ENCODE measurements at places on chromosomes 7 and 10. TPM values are rescaled to one million over a fixed set of nuclear protein-coding genes. Genes with fewer than 3 reads are reported as not detected.

GRCh38 chr10:132691711-132692153, 94.2 kb downstream of the NKX6-2 start:
- no peak for DNase-seq

DNA sequence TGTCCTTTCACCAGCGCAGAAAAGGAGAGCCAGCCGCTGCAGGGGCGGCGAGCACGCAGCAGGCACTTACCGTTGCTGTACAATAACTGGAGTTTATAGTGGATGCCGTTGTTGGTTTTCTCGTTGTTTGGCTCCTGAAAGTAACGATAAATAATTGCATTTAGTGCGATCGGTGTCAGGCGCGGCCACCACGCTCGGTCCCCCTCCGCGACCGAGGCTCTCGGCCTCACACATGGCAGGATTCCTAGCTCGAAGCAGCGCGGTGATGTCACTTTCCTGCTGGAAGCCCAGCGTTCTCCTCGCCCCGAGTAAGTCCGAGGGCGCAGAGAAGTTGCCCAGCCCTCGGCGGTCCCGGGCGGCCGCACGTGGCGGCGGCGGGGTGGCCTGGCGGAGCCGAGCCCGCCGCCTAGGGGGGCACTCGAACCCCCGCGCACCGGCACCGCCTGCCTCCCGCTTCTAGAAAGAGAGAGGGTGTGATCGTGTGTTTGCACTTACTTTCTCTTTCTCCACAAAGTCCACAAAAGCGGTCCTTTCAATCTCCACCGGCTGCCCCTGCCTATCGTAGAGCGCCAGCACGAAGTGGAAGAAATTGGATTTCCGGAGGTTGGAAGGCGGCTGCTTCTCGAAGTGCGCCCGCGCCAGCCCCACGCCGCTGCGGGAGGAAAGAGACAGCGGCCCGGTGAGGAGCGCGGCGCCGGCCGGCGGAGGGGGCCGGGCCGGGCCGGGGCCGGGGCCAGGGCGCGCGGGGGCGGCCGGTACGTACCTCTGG, 1.0 kb downstream of the EBF3 start:
- DNase-seq: no peak

DNA sequence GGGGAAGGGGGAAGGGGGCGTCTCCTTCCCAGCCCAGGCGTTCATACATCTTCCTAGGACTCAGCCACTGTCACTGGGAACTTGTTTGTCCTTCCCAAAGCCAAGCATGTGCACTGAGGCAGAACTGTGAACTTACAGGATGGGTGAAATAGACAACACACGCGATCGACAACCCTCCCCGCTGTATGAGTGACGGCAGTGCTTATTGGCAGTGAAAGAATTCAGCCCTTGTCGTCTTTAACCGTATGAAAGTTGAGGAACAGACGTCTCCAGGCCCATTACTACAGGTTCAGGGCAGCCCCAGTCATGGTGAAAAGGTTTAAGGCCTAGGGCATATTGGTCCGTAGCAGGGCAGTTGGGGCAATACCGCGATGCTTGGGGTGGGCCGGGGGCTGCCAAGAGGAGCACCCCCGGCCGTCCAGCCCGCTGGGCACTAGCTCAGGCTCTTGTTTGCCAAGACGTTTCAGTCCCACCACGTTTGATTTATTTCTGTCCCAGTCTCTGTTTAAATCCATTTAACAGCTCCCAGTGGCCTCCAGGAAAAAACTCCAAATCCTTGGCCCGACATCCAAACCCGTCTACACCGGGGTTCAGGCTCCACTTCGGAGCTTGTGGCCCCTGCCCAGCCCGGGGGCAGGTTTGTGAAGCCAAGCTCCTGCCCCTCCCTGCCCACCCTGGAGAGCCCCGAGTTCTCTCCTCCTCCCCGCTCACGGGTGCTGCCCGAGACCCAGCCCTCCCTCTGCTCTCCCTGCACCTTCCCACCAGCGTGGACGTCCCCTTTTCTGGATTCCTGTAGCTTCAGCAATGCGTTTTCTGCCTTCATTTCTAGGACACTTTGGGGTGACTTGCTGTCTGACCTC, 159.8 kb downstream of the DNAJB6 start:
- no peak for DNase-seq

PON3 gene
- not detected for total RNA-seq

DNA sequence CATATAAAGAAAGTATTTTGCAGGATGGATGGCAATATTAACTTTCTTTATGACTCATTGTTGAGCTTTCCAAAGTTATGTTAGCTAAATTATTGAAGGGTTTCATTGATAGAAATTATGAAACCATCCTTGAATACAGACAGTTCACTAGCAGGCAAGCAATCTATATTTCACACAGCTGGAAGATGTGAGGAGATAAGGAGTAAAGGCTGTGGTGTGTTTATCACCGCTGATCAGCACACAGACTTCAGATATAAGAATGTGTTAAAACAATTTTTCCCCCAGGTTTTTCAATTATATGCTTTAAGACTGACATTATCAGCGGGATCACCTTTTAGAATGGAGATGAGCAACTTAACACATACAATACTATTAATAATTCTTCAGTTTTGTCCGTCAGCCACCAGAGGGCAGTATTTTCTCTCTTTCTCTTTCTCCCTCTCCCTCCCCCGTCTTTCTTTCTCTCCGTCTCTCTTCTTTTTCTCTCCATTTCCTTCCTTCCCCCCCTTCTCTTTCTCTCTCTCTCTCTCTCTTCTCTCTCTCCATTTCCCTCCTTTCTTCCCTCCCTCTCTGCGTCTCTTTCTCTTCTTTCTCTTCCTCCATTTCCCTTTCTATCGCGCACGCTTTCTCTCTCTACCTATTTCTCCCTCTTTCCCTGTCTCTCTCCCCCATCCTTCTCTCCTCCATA, 62.9 kb upstream of the FAM171A1 start:
- peak; percentile 63 for DNase-seq

DNA sequence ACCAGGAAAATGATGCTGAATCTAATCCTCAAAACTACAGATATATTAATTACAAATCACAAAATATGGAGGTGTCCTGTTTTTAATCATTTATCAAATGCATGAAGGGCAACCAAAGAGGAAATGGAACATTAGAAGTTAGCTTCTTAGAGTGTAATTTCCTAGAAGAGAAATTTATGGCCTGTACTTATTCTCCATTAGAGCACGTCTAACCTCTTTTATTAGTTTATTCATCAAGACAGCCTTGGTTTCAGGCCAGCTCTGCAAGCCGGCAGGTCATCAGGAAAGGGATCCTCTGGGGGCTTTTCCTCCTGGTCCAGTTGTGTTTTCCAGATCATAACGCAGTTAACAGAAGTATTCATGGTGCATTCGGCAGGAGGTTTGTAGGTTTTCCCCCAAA, 517.6 kb downstream of the KCNMA1 start:
- no peak for DNase-seq

ZNF212 gene
- total RNA-seq: 6.8 TPM

NRG3 gene
- 4.6 TPM for total RNA-seq
